Stimulated activated CD4-positive, alpha-beta T cell treated with anti-CD3 and anti-CD28 coated beads, Interleukin-4, amount 100 ng/mL, for 4 hours (primary cell): ENCODE measurements at places on chromosomes 6 and 20.

- DNase-seq, result no peak
Observed at GRCh38 chr20:36924167-36925045, 27.1 kb downstream of the SAMHD1 start.

DNA sequence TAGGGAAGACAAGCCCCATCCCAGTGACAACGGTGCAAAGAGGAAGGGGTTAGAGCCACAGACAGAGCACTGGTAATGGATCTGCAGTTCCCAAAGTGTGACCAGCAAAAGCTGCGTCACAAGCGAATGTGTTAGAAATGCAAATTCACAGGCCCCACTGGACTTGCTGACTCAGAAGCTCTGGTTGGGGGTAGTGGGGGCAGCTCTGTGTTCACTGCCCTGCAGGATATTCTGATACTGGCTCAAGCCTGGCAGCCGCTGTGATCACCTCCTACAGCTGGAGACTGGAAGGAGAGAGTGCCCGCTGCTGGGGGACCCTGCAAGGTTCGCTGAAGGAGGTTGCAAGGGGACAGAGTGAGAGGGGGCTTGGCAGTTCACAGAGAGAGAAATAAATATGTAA, 179.7 kb upstream of the CDH4 start:
- DNase-seq, result no peak

DNA sequence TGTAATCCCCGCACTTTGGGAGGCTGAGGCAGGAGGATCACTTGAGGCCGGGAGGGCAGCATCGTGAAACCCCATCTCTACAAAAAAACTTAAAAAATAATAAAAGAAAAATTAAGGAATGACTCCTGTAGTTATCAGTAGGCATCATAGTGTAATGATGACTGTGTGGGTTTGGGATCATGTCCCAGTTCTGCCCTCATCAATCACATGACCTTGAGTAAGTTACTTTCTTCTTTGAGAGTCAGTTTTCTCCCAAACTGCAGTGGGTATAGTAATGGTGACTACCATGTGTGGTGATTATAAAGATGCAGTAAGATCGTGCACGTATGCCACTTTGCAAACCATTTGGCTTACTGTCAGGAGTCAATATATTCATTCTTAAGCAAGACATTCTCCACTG, 89.2 kb downstream of the TXNDC5 start:
- no peak for DNase-seq

DNA sequence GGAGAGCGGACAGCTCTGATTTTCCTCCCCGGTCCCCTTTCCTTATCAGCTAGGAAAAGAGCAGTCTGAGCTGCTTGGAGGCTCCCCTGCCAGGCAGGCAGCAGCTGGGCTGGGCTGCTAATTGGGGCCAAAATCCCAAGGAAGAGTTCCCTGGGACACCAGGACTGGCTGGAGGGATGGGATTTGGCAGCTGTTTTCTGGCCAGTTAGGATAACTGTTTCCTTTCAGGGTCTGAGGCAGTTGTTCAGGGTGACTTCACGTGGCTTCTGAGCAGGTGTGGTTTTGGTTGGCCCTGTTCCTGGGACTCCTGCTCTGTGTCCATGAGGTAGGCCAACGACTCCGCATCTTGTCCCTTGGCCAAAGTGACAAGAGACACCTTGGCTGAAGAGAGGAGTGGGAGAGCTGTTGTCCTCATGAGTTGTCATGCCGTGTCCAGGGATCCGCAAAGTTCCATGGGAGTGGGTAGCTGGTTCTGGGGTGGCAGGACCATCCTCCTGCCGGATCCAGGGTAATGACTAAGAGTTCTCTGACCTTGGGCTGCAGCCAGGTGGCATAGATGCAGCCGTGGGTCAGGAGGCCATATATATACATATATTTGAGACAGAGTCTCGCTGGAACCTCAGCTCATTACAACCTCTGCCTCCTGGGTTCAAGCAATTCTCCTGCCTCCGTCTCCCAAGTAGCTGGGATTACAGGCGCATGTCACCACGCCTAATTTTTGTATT, 21.2 kb downstream of the MRPS18A start:
- DNase-seq, result no peak

DNA sequence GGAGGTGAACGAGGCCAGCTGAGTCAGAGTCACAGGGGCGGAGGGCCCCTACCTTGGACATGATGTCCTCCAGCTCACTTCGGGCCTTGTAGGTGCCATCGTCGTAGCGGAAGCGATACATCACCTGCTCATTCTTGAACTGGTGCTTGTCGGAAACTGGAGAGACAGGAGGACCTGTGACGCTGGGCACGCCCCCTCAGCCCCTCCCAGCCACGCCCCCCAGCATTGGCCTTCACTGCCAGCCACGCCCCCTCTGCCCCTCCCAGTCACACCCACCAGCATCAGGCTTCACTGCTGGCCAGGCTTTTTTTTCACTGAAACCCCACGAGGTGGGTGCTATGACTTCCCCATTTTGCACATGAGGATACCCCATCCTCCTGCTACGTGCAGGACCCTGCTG, 148.2 kb downstream of the PREX1 start:
- no peak for DNase-seq

DNA sequence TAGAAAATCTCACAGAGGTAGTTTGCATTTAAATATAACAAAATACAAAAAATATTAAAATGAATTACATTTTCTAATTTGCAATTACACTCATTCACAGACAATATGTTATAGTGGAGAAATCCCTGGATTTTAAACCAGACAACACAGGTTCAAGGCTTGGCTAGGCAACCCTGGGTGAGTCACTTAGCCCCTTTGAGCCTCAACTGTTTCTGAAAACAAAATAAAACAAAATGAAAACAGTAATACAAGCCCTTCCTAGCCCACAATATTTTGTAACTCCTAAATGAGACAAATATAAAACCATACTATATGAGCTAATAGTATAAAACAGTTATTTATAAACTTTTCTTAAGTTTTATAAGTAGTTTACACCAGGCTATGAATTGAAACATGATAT, 41.0 kb downstream of the UQCC1 start:
- no peak for DNase-seq

- no peak for DNase-seq
Observed at GRCh38 chr6:14224359-14225103, 107.0 kb downstream of the CD83 start.

- no peak for DNase-seq
Observed at GRCh38 chr6:96604420-96604819, 41.5 kb downstream of the FHL5 start.

DNA sequence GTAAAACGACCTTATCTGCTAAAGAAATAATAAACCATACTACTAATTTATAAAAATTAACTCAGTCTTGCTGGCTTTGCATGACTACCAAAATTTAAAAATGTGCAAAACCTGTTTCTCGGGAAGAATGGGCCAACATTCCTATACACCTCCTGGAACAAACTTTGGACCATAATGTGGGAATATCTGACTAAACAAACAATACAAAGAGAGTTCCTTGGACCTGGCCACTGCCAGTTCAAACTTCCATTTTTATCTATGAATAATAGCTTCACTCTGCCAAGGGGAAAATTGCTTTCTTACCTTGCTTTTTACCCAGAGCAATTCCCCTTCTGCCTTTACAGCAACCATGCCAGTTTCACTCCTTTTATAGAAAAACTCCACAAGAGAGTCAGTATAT, 38.7 kb upstream of the POU5F1 start:
- no peak for DNase-seq

DNA sequence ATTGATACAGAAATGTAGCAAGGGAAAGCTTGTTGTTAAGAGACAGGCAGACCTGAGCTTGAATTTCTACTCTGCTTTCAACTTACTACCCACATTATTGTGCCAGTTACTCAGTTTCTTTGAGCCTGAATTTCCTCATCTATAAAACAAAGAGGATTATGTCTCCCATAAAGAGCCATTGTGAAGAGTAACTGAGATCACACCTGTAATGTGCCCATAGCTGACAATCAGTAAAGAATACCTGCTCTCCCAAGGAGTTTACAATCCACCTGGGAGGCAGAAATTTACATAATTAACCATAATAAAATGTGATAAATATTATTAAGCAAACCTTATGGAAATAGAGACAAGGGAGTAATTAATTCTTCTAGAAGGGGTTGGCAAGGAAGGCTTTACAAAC, 204.9 kb downstream of the EPM2A start:
- DNase-seq, result no peak
